CD8-positive, alpha-beta memory T cell (primary cell): ENCODE measurements at places on chromosomes 2 and 18. TPM values are rescaled to one million over a fixed set of nuclear protein-coding genes. Genes with fewer than 3 reads are reported as not detected.

The C2orf80 gene
- total RNA-seq = not detected

The INHBB gene
- not detected for total RNA-seq

The OR6B2 gene
- not detected for total RNA-seq

The SFTPB gene
- not detected for total RNA-seq

The BOD1L2 gene
- total RNA-seq = not detected

DNA sequence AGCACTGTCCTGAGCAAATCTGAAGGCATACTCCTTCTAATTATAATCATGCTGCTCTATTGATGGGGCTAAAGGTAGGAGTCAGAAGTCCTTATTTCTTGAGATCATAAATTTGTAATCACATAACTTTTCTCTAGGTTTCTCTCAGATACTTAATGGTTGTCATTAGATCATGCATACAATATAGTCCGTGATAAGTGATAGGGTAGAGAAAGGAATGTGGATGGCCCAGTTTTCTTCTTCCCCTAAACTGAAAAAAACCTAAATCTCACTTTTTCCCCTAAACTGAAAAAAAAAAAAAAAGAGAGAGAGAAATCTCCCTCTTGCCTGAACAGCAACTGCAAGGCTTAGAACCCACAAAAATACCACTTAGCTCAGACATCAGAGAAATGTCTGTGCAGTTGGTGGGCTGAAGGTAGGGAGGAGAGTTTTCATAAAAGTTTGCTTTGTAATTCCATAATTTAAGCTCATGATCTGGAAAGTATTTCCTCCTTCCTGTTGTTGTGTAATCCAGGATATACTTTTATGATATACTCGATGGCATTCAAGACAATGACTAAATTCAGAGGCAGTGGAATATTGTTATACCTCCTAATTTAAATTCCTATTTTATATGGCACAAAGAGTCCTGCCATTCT lies 79.3 kb upstream of the ITPRID2 start:
- no peak for DNase-seq
- no peaks in the 10 kb centered on the region for H3K36me3 ChIP-seq
- H3K27me3 ChIP-seq = no peaks in the 10 kb centered on the region
- H3K4me1 ChIP-seq = no peaks in the 10 kb centered on the region

DNA sequence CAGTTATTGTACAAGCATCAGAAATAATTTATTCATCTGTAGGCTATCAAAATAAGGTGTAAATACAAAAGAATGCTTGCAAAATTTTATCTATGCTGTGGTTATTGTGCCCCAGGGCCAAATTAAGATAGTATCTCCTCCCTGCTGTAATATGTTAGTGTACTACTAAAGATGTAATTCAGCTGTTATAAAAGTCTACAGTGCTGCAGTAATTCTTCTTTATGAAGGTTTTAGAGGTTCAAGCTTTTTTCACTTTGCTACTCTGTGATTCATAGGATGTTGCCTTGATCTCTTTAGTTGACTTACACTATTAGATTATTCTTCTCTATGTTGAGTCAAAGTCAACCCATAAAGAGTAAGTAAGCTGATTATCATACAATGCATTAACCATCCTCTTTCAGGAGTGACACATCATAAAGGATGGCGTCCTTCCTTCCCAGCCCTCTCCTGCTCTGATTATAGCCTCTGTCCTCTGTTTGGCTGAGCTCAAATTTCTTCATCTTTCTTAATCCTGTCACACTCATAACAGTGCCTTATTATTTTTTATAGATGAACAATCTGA lies 29.3 kb upstream of the DYNAP start:
- H3K4me1 ChIP-seq = no peaks in the 10 kb centered on the region
- no peak for DNase-seq
- no peaks in the 10 kb centered on the region for H3K36me3 ChIP-seq
- H3K4me3 ChIP-seq = no peak overlapping the region

DNA sequence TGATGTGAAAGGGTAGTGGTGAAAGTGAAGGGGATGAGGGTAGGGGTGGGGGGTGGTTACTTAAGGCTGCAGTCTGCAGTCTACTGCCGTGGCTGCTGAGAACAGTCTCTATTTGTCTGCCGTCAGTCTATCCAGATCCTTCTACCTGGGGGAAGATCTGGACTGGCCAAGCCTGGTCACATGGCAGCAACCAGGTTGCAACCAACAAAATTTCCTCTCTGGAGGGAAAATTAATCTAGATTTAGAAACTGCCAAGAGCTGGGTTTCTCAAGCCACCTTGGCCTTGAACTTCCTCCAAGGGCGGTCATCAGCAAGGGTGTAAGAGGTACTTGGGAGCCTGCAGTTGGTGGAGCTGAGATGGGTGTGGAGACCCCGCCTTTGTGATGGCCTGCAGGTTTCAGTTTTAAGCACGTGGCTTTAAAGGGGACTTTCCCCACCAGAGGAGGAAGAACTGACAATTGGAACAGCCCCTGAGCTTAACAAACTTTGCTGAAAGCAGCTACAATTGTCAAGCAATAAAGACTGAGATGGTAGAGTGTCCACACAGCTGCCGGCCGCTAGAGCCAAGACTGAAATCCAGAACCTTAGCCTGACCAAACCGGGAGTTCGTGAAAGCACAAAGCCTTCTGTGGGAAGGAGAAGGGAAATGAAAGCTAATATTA lies 31.4 kb upstream of the KCMF1 start:
- no peaks in the 10 kb centered on the region for H3K27me3 ChIP-seq
- H3K27ac ChIP-seq = peak overlapping the region; percentile 47
- DNase-seq = peak; percentile 57
- no peaks in the 10 kb centered on the region for H3K36me3 ChIP-seq
- peak overlapping the region; percentile 54 for H3K4me3 ChIP-seq
- peaks cover 21% of the 10 kb centered on the region for H3K4me1 ChIP-seq

GRCh38 chr2:216761133-216761532 lies 65.8 kb upstream of the IGFBP5 start:
- H3K4me3 ChIP-seq = no peak overlapping the region
- H3K27ac ChIP-seq = no peak overlapping the region
- DNase-seq = no peak
- no peaks in the 10 kb centered on the region for H3K27me3 ChIP-seq
- H3K4me1 ChIP-seq = no peaks in the 10 kb centered on the region

GRCh38 chr2:17821535-17822444 lies 5.5 kb downstream of the MSGN1 start:
- no peak overlapping the region for H3K27ac ChIP-seq
- H3K4me3 ChIP-seq = no peak overlapping the region
- no peaks in the 10 kb centered on the region for H3K4me1 ChIP-seq
- H3K36me3 ChIP-seq = no peaks in the 10 kb centered on the region
- no peak for DNase-seq

DNA sequence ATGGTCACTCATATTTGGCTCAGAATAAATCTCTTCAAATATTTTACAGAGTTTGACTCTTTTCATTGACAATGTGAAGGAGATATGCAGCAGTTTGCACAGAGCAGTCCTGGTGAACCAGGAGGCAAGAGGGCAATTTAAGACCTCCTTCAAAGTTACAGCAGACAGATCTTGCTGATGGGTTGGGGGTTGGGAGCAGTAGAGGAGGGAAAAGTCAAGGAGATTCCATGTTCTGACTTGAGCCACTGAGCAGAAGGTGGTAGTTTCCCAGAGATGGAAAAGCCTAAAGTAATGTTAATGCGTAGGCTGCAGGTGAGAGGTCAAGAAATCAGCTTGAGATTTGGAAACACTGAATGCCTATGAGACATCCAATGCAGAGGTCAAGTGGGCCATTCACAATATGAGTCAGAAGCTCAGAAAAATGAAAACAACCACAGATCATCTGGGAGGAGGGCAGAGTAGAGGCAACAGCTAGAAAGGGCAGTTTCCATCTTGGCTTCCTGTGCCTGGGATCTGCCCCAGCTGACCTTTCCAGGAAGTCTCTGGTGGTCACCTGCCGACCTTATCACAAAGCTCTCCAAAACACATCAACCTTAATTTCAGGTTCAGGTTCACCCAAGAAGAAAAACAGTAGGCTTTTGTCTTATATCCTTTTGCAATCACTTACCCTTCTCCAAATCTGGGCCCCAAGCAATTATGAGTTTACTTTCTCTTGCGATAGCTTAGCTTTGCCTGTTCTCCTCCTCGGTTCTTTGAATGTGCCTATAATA lies 197.5 kb upstream of the ARL4C start:
- no peaks in the 10 kb centered on the region for H3K27me3 ChIP-seq
- H3K4me3 ChIP-seq = no peak overlapping the region
- no peak overlapping the region for H3K27ac ChIP-seq
- H3K36me3 ChIP-seq = no peaks in the 10 kb centered on the region
- no peak for DNase-seq
